Activated naive CD8-positive, alpha-beta T cell treated with anti-CD3 and anti-CD28 coated beads for 36 hours (primary cell): ENCODE measurements at places on chromosomes 1 and 21. TPM values are rescaled to one million over a fixed set of nuclear protein-coding genes. Genes with fewer than 3 reads are reported as not detected.

NEGR1 gene
- total RNA-seq: not detected

DNA sequence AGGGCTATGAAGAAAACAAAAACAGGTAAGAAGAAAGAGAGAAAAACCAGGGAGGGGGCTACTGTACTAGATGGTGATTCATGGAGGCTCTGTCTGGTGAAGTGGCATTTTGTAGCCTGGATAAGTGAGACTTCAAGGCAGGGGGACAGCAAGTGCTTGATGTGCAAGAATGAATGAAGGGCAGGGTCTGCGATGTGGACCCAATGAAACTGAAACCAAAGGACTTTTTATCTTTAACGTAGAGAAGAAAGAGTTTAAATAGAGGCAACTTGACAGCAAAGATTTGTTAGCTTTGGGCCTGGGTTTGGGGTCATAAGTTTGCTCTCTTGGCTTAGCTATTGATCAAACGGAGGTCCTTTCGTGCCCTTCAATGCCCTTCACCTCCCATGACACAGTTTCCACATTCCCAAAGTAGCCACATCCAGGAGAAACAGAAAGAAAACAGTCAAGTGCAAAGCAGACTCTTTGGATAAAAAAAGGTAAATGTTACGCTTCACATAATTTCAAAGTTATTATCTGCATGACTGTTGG lies 291.0 kb downstream of the GRIK1 start:
- DNase-seq: no peak
- no peak overlapping the region for H3K4me3 ChIP-seq
- H3K27ac ChIP-seq: no peak overlapping the region
- H3K4me1 ChIP-seq: peaks cover 4% of the 10 kb centered on the region
- H3K36me3 ChIP-seq: peaks cover 6% of the 10 kb centered on the region

- no peak overlapping the region for H3K4me3 ChIP-seq
- no peak for DNase-seq
- H3K27me3 ChIP-seq: no peaks in the 10 kb centered on the region
These were observed 505.2 kb downstream of the SMYD3 start for GRCh38 chr1:246001837-246002230.

GRCh38 chr1:91877574-91878208 lies 8.3 kb downstream of the TGFBR3 start:
- peak overlapping the region; percentile 68 for H3K4me3 ChIP-seq
- peak overlapping the region; percentile 91 for H3K27ac ChIP-seq
- peaks cover 7% of the 10 kb centered on the region for H3K27me3 ChIP-seq
- H3K4me1 ChIP-seq: peaks cover 59% of the 10 kb centered on the region
- peaks cover 3% of the 10 kb centered on the region for H3K36me3 ChIP-seq

GRCh38 chr1:70169018-70169839 lies 36.1 kb downstream of the LRRC40 start:
- no peak overlapping the region for H3K4me3 ChIP-seq
- peaks cover 3% of the 10 kb centered on the region for H3K4me1 ChIP-seq
- peaks cover 11% of the 10 kb centered on the region for H3K36me3 ChIP-seq
- H3K27me3 ChIP-seq: no peaks in the 10 kb centered on the region

CD53 gene
- 191 TPM for total RNA-seq

KLHDC7A gene
- not detected for total RNA-seq

DNA sequence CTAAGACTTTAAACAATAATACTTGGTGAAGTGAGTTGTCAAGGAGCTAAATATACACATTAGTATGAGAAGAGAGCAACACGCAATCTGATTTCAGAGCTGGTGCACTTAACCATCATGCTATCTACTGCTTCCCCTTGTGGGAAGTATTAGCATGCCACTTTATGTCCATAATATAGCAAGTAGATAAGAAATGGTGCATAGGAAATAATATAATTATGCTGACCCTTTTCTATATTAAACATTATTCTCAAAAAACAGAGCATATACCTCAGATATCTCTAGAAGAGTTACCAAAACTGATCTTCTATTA lies 63.4 kb downstream of the MAGI3 start:
- H3K27ac ChIP-seq: no peak overlapping the region
- H3K4me1 ChIP-seq: no peaks in the 10 kb centered on the region
- no peak for DNase-seq
- H3K4me3 ChIP-seq: no peak overlapping the region
- H3K27me3 ChIP-seq: peaks cover 12% of the 10 kb centered on the region

DNA sequence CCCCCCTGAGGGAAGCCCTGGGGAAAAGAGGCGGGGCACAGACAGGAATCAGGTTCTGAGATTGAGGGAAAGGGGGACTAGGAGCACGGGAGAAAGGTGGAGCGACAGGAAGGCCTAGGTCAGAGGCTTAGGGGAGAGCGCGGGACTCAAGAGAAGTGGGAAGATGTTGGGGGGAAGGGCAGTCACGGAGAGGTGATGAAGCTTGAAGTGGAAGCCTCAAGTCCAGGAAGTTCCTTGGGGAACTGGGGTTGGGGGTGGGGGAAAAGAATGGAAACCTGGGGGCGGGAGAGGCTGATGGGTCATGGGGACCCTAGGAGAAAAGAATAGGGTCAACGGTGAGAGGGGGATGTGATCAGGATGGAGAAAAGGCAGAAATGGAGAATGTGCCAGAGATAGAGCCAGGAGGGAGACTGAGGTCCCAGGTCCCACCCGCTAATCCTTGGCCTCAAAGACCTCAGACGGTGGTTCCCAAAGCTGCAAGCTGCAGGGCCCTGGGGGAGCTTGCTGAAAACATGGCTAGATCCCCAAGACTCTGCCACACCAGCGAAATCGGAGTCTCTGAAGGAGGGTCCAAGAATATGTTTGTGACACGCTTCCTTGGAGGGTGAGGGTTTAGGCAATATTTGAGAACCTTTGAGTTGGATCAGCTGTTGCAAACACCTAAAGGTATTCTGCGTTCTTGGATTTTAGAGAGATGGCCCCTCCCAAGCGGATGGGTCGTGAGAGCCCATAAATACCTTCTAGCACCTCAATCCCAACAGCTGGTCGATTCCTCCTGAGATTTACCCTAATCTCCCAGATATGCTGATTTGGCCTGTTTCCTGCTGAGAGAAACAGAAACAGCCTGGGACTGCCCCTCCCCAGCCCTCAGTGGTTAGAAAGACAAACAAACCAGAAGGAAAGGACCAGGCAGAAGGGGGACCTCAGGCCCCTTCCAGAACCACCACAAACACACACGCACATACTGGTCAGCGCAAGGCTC lies 3.6 kb downstream of the C1orf232 start:
- H3K27ac ChIP-seq: no peak overlapping the region
- no peak for DNase-seq
- H3K27me3 ChIP-seq: peaks cover 30% of the 10 kb centered on the region

CD84 gene
- 13.7 TPM for total RNA-seq

REG4 gene
- total RNA-seq: 12.3 TPM

LRRIQ3 gene
- total RNA-seq: 1.7 TPM

MAN1C1 gene
- total RNA-seq: 5.3 TPM

DYRK3 gene
- 5.3 TPM for total RNA-seq
